ENCODE measurements at places on chromosomes 2 and 18.

- H3K27me3 ChIP-seq, result peaks cover 60% of the 10 kb centered on the region
- peaks cover 12% of the 10 kb centered on the region for H3K36me3 ChIP-seq
- no peak for DNase-seq
- H3K4me3 ChIP-seq, result no peak overlapping the region
Observed at GRCh38 chr2:73266061-73266901, 18.0 kb downstream of the FBXO41 start.

DNA sequence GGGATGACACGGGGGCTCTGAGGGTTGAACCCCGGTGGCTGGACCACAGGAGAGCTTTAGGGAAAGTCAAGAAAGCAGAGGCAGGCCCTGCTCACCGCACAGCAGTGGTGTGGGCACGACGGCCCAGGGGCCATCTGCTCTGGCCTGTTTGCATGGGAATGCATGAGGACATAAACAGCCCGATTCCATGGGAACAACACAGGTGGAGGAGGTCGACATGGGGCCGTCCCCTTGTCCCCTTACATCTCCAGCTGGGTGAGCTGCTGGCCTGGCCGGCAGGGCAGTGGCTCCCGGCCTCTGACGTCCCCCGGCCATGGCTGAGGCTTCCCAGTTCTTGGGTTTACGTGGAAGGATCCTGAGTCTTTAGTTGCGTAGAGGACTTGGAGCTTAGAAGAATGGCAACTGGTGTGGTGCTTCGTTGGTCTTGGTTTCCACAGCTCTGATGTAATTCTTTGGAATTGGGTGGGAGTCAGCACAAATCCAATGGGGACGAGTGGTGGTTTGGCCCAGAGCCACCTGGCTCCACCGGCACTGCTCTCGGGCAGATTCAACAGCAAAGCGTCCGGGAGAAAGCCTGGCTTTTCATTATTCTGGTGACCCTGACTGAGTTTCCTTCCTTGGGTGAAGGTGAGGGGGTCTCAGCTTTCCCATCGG lies 98.3 kb upstream of the HDAC4 start:
- DNase-seq, result peak; percentile 68
- peaks cover 4% of the 10 kb centered on the region for H3K4me1 ChIP-seq
- no peak overlapping the region for H3K4me3 ChIP-seq
- H3K27me3 ChIP-seq, result no peaks in the 10 kb centered on the region
- no peak overlapping the region for H3K27ac ChIP-seq
- no peaks in the 10 kb centered on the region for H3K36me3 ChIP-seq

- peaks cover 44% of the 10 kb centered on the region for H3K36me3 ChIP-seq
- no peak overlapping the region for H3K4me3 ChIP-seq
- H3K4me1 ChIP-seq, result no peaks in the 10 kb centered on the region
- no peak overlapping the region for H3K27ac ChIP-seq
- DNase-seq, result no peak
Observed at GRCh38 chr2:232857158-232857563, 12.9 kb upstream of the SNORC start.

DNA sequence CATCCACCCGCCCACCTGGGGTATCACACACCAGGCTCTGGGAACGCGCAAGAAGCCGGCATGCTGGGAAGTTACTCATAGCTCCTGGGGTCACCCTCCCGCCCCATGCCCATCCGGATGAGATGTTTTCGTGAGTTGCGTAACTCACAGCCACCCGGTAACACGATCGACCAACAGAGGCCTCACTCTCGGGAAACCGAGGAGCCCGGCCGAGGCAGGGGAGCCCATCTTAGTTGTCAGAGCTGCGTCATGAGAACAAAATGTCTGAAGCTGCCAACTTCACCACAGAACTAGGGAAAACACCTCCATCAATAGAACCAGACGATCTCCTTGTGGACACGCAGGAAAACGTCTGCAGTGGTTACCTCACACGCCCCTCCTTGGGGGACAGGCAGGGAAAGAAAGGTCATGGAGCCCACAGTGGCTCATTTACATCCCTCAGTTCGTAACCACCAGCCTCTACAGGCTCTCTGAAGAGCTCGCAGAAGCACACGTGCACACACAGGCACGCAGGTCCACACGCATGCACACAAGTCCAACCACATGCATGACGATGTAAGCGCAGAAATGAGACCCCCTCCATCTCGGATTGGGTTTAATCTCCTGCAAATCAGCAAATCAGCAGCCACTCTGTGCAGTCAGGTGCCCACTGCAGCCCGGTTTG lies 26.2 kb downstream of the ADI1 start:
- peaks cover 32% of the 10 kb centered on the region for H3K36me3 ChIP-seq
- DNase-seq, result peak; percentile 92
- peak overlapping the region; percentile 76 for H3K27ac ChIP-seq
- H3K27me3 ChIP-seq, result no peaks in the 10 kb centered on the region

- H3K27ac ChIP-seq, result peak within 1 kb of the TSS; percentile 54
- DNase-seq, result peak; percentile 77
- H3K4me1 ChIP-seq, result peaks cover 12% of the 10 kb centered on the region
- H3K36me3 ChIP-seq, result no peaks in the 10 kb centered on the region
- H3K4me3 ChIP-seq, result peak within 1 kb of the TSS; percentile 70
Observed at GRCh38 chr2:119544075-119544938, at the start of gene CFAP221. TSS of gene CFAP221 (plus strand) at chr2:119544449. CDS start at chr2:119546132, 1,683 bp downstream.
